ENCODE measurements at places on chromosomes 11 and 22.

DNA sequence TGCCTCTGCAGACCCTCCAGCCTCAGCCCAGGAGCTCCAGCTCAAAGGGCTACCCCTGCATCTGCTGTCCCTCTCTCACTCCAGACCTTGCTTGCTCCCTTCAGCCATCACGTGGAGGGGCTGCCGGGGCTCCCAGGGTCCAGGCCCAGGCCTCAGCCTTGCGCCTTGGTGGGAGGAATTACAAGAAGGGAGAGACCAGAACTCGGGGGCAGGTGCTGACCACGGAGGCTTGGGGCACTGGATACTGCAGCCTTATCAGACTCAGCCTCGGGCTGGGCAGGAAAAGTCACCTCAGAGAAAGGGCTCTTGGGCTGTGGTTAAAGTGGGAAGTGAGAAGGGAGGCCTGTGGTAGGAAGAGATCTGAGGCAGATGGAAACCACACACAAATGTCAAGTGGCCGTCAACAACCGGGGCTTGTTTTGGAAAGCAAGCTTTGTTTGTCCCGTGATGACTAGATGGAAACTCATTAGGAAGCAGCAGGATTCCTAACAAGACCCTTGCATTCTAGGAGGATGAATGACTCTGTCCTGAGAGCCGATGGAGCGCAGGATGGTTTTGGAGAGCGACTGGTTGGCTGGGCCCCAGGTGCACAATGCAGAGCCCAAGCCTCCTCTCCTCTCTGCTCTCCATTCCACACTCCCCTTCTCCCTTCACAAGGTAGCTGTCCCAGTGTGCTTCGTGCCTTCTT, 1321.7 kb downstream of the TBC1D22A start:
- no peak for DNase-seq

- DNase-seq, result peak; percentile 96
These were observed 3.0 kb downstream of the C11orf68 start for GRCh38 chr11:65915821-65916251.

GRCh38 chr22:36333644-36334043, 54.1 kb downstream of the MYH9 start:
- DNase-seq, result no peak

DNA sequence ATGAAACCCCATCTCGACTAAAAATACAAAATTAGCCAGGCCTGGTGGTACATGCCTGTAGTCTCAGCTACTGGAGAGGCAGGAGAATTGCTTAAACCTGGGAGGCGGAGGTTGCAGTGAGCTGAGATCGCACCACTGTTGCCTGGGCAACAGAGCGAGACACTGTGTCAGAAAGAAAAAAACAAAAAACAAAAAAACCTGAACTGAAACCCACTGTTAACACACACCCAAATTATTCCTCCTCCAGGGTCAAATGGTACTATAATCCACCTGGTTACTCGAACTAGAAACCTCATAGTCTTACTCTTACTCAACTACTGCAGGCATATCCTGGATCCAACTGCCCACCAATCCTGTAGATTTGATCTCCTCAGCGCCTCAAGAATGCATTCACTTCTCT, 35.5 kb downstream of the USP28 start:
- DNase-seq, result no peak

GRCh38 chr11:88345408-88345807, 7.9 kb upstream of the CTSC start:
- DNase-seq, result peak; percentile 71

GRCh38 chr22:17264321-17265052, 45.3 kb upstream of the ADA2 start:
- DNase-seq, result no peak

DNA sequence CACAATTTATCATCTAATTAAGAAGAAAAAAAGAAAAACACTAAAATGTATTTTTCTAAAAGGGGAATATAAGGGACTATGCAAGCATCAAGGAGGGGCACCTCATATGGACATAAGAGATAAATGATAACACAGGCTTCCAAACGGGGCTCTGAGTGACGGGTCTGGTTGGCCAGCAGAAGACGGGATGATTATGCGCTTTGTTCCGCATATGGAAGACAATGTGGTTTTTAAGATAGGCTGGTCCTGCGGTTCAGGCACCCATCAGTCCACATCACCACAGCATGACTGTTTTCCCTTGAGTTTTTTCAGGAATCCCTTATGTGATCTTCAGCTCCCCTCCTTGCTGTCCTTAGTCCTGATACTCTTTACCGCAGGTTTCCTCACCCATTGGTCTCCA, 404.6 kb downstream of the OPCML start:
- no peak for DNase-seq

Measured in brain microvascular endothelial cell (primary cell).